ENCODE measurements at places on chromosomes 16 and 17.

GRCh38 chr16:66007717-66008116 lies 358.8 kb upstream of the CDH5 start:
- DNase-seq: peak; percentile 79

DNA sequence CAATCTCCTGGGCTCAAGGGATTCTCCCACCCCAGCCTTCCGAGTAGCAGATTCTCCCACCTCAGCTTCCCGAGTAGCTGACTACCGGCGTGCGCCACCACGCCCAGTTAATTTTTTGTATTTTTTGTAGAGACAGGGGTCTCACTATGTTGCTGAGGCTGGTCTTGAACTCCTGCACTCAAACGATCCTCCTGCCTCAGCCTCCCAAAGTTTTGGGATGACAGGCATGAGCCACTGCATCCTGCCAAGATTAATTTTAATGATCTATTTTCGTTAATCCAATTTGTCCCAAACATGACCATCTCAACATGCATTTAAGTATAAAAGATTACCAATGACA lies 1.2 kb downstream of the ZC3H7A start:
- no peak for DNase-seq

- no peak for DNase-seq
Observed at GRCh38 chr17:56031636-56032035, 121.6 kb upstream of the ANKFN1 start.

GRCh38 chr16:8628981-8629725 lies 7.7 kb downstream of the METTL22 start:
- DNase-seq: no peak

GRCh38 chr17:60159479-60159866 lies 9.7 kb downstream of the CA4 start:
- no peak for DNase-seq

DNA sequence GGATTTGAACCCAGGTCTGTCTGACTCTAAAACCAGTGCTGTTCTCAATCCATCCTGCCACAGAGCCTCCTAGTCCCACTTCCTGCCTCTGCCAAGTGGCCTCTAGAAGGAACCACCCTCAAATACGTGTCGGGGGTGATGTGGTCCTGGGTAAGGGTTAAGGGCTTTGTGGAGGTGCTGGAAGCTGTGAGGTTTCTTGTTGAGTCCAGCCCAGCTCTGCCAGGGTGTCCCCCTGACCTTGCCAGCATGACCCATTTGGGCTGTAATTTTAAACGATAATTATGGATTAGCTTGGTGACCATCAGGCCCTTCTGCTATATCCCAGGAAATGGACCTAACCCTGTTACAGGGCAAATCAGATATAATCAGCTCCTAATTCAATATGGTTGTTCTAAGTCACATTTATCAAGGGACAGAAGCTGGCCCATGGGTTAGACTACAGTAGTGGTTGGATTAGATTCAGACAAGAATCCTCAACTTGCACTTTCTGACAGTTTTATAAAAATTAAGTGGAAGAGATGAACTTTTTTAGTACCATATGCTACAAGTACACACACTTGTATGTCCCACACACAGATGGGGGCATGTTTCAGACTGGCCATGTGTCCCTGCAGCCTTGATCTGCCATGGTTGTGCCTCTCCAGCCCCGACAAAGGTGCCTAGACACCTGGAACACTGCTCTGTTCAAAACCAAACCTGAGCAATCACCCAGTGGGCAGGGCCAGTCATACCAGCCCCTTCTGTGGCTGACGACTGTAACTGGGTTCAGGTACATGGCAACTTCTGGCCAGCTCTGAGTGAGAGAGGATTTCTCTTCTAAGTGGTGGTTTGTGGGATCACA lies 48.0 kb downstream of the SMPD3 start:
- DNase-seq: no peak

- no peak for DNase-seq
Observed at GRCh38 chr16:61014869-61015268, 1021.4 kb downstream of the CDH8 start.

DNA sequence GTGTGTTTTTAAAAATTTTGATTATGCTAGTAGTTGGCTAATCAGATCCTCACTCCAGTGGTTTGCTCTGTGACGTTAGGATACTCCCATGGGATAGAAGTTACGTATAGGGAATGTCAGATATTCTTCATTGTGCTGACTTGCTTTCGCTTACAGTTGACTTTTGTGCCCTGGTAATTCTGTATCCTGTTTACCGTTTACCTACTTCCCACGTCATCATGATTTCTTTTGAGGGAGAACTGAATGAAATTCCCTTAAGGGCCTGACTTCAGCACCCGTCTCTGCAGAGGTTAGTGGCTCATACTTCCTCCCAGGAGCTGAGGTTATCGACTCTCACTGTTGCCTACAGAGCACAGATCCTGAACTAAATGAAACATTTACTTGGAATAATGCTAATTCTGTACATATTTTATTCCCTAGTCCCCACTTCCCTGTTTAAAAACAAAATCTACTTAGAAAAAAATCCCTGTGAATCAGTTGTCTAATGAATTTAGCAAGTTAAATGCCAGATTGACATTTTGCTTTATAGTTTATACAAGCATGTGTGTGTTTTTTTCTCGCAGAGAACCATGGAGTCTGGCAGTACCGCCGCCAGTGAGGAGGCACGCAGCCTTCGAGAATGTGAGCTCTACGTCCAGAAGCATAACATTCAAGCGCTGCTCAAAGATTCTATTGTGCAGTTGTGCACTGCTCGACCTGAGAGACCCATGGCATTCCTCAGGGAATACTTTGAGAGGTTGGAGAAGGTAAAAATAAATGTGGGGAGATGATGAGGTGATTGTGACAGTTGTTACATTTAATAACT lies 2.8 kb downstream of the PRKAR1A start:
- DNase-seq: peak; percentile 17

GRCh38 chr16:50360779-50361178 lies 8.0 kb downstream of the BRD7 start:
- no peak for DNase-seq

GRCh38 chr17:64614266-64615027 lies 47.7 kb downstream of the SMURF2 start:
- DNase-seq: no peak

DNA sequence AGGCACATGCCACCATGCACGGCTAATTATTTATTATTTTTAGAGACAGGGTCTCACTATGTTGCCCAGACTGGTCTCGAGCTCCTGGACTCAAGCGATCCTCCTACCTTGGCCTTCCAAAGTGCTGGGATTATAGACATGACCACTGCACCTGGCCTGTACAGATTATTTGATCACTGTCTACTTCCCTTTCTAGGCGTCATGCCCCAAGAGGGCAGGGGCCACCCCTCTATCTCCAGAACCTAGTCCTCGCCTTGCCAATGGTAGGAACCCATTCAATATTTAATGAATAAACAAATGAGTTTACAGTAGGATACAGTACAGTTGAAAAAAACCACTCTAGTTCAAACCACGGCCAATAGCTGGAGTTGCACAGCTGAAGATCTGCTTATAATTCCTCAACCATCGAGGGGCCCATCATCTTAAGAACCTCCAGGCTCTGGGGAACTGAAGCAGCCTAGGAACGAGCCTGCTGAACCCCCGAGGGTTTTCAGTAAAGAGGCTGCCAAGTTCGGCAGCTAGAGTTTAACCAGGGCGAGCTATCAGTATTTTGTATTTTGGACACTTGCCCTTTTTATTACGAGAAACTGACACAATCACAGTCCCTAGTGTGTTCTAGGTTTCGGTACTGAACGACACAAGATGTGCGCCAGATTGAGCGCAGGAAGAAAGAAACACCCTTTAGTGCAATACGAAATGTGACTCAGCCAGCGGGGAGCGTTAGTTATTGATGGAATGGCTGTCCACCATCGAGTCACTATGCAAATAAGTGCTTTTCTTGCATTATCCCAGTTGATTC lies 14.6 kb downstream of the ADCY9 start:
- no peak for DNase-seq

DNA sequence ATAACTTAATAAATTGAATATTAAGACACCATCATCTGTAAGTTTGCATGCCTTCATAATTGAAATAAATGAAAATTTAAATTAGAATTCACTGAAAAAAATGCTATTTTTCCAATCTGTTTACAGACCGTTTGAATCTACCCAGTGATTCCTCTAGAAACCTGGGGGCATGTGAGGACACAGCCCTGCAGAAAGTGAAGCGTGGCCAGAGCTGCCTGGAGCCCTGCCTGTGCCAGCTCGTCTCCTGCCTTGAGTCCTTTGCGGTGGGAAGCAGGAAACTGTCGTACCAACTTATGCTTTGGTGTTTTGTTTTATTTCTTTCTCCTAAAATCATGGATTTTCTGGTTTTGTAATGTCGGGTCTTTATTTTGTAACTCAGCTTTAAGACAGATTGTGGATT lies 67.8 kb upstream of the FA2H start:
- no peak for DNase-seq

GRCh38 chr17:27530764-27531391 lies 74.6 kb downstream of the KSR1 start:
- DNase-seq: no peak

DNA sequence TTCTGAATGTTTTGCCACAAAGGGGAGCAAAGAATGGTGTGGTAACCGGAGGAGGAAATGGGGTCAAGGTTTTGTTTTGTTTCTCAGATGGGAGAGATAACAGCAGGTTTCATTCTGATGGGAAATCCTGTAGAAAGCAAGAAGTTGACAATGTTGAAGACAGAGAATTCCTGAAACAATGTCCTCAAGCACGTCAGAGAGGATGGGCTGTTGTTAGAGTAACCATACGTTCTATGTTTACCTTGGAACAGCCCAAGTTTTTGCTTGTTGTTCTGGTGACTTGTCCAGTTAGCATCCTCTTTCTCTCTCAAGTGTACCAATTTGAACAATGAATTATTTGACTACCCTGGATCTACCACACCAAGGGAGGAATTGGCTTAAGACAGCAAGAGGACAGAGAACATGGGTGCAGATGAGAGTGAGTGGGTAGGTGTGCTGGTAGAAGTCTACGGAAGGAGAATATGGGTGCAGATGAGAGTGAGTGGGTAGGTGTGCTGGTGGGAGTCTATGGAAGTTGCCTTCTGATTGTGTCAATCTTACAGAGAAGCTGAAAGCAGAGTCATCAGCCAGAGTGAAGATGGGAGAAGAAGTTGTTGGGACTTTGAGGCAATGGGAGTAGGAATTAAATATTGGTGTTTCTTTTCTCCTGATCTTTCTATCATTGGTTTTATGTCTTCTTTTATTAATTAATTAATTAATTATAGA lies 14.8 kb upstream of the NSRP1 start:
- no peak for DNase-seq

DNA sequence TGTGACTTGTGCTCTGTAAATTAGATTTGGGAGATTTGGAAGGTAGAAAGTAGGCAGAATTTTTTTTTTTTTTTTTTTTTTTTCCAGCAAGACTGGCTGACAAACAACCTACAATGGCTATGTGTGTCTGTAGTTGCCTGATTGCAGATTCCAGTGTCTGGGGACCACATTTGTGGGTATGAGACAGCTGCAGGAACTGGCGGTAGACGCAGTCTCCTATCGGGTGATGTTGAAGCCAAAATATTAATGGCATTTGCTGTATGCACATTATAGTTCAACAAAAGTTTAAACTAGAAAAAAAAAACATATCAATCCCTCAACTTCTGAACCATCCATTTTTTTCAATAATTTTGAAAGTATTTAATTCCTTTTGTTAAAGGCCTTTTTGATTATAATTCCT lies 665.2 kb downstream of the TOX3 start:
- DNase-seq: peak; percentile 19

- peak; percentile 66 for DNase-seq
Observed at GRCh38 chr16:89711601-89712273, 9.0 kb downstream of the VPS9D1 start.

GRCh38 chr16:56355221-56355620 lies 70.1 kb downstream of the AMFR start:
- DNase-seq: no peak

DNA sequence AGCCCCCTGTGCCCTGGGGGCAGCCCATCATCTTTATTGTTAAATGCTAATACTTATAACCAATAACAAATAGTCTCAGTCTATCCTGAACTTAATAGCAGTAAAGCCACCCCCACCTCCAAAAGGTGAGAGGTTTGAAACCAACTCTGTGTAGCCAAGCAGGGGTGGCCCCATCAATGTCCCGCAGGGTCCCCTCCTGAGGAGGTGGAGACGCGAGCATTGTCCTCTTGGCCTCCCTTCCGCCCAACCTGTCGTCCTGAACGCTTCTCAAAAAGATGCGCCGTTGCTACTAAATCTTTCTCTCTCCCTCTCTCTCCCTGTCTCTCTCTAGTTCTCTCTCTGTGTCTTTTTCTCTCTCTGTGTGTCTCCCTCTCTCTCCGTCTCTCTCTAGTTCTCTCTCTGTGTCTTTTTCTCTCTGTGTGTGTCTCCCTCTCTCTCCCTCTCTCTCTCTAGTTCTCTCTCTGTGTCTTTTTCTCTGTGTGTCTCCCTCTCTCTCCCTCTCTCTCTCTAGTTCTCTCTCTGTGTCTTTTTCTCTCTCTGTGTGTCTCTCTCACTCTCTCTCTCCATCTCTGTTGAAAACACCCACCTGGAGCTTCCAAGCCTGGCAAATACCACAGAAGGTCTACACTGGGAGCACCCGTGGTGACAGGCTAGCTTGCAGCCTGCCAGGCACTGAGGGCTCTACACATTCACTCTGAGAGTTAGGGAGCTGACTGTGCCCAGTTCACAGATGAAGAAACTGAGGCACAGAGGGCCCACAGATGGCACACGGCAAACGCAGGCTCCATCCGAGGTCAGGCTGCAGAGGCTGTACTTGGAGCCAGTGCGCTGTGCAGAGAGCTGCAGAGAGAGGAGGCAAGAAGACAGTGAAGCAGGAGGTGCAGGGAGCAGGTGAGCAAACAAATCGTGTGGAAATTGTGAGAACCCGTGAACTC lies 185.9 kb downstream of the C16orf95 start:
- DNase-seq: no peak

- no peak for DNase-seq
Observed at GRCh38 chr16:56262551-56263245, 71.4 kb downstream of the GNAO1 start.

DNA sequence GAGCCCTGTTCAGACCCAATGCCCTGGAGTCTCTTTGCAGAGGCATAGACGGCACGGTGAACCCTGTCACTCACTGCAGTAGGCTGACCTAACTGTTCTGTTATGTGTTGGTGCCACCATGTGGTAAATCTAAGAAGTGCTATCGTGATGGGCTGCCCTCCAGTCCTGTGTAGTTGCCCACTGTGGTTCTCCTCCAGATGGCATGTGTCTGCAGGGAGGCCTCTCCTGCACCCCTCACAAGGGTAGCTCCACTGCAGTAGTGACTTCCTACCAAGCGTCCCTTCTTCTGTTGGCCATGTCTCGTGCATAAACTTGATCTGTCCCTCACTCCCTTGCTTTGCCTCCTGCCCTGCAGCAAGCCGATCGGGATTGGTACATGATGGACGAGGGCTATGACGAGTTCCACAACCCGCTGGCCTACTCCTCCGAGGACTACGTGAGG lies 5.8 kb downstream of the DHX38 start:
- peak; percentile 51 for DNase-seq

DNA sequence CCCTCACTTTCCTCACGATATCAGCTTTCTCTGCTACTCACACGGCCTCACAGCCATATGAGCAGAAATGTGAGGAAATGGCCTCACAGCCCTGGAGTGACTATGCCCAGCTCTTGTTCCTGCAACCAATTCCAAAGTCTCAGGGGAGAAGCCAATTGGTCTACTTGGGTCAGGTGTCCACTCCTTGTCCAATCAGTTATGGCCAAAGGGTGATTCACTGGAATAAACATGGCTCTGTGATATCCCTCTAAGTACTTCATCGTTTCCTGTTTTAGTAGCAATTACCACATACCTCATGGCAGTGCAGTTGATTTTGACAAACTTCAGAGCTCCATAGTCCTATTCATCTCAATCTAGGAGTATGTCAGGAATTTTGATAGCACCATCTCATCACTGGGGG lies 195.4 kb downstream of the KATNIP start:
- DNase-seq: no peak

Measured in EL (cell line).